Hypothalamus (tissue), 51 donors: ENCODE measurements at places on chromosomes 1 and 21.

- DNase-seq = no peak
Observed at GRCh38 chr1:40732756-40733301, 41.3 kb downstream of the NFYC start.

DNA sequence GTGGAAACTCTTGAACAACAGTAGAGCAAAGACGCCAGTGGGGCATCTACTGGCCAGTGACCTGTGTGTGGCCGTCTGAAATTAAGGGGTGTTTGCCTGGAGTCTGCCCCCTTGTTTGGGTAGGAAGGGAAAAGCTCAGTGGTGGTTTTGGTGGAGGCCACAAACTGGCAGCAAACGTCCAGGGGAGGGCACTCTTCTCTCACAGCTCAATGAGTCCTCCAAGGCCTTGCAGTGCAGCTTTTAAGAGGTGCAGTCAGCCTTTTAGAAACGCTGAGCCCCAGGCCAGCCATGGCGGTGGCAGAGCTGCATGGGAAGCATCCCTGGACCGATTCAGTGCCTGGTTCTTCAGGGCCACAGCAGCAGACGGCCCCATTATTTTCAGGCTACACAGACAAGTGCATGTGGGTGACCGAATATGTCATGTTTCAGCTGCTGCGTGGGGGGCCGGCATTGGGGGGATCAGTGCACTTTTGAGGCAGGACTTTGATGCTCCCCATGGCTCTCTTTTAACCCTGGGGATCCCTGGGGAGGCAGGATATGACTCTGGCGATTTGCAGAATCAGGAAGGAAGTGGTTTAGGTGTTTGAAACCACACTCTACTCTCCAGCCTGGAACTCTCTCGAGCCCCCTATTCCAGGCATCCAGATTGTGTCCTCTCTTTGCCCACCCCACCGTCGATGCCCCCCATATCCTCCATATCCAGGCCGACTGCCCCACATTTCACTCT, 414.0 kb downstream of the PRDM2 start:
- DNase-seq = peak; percentile 69

DNA sequence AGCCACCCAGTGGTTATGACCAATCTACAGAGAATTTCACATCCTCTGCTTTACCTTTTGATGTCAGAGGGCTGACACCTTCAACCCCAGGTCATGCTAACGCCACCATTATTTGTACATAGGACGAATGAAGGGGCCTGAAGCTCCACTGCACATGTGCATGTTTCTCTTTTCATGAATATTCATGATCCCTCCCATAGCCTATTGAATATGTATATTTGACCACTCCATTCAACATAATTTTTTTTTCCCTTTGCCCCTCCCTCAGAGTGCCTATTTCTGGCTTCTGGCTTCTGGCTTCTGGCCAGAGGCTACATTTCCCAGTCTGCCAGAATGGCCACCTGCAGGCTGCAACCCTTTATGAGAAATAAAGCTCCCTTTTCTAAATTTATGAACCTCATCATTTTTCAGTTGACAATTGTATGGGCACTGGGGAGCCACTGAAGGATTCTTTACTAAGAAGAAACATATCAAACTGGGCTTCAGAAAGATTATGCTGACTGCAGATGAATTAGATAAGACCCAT, 406.7 kb downstream of the SIPA1L2 start:
- DNase-seq = no peak

- no peak for DNase-seq
Observed at GRCh38 chr1:230747890-230748800, 957 bp downstream of the CAPN9 start.

GRCh38 chr1:194208674-194209073, 1022.3 kb upstream of the B3GALT2 start:
- DNase-seq = no peak
